ENCODE measurements at places on chromosomes 4 and X.

DNA sequence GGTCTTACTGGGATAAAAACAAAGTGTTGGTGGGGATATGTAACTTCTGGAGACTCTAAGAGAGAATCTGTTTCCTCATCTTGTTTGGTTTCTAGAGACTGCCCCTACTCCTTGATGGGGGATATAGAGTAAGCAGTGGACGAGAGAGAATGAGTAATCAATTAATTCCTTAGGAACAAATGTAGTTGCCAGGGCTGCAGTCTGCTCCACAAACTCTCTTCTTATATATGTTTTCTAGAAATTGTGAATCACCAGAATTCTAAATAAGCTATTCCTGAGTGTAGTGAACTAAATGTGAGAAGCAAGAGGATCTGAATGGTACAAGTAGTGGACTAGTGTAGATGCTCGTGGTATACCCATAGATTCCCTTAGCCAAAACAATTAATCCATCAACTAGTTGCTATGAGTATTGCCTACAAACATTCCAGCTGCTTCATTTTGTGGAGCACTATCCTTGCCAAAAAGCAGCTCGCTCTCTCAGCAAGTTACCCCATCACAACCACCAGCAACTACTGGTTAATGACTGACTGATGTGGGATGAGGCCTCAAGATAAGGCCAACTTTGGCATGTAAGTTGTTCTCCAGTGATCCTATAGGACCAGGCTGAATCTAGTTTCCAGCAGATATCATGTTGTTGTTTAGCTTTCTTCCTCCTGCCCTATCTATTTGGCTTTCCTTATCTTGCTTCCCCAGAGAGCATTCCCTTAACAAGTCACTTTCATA lies 273.0 kb downstream of the SLC7A11 start:
- peak; percentile 24 for DNase-seq

GRCh38 chrX:18160369-18160768 lies 60.3 kb downstream of the BEND2 start:
- no peak for DNase-seq

- DNase-seq, result no peak
Measured at GRCh38 chr4:149292425-149293007, 523.1 kb downstream of the IQCM start.

DNA sequence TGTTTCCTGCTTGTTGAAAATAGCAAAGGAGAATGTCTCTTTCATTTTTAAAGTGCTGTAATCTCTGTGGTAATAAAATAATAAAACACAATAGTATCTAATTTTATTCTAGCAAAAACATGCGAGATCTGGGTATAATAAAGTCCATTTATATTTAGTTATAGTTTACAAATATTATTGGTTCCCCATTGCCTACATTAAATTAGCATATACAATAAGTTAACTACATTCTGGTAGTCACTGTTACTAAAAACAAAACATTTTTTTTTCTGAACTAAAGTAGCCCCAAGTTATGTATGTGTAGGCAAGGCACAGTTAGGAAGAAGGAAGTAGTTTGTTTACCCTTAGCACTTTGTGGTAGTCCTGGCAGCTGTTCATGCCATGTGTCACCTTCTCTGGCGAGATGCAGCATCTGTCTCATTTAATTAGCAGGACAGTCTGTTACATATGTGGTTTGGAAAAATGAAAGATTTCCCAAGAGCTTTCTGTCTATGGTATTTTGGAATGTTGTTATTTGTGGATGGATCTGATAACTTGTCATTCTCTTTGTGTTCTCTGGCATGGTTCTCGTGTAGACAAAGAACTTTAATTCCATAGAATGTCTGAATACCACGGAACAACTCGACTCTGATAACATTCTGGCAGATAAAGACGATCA lies 231.3 kb upstream of the PITX2 start:
- DNase-seq, result peak; percentile 77

Data from stromal cell of bone marrow (primary cell).